ENCODE measurements at places on chromosomes 16 and 17.
A peak's percentile ranks its signal among the peaks of the same experiment; 100 is the strongest.

- no peak for DNase-seq
Measured at GRCh38 chr16:81265658-81266451, 27.4 kb downstream of the BCO1 start.

DNA sequence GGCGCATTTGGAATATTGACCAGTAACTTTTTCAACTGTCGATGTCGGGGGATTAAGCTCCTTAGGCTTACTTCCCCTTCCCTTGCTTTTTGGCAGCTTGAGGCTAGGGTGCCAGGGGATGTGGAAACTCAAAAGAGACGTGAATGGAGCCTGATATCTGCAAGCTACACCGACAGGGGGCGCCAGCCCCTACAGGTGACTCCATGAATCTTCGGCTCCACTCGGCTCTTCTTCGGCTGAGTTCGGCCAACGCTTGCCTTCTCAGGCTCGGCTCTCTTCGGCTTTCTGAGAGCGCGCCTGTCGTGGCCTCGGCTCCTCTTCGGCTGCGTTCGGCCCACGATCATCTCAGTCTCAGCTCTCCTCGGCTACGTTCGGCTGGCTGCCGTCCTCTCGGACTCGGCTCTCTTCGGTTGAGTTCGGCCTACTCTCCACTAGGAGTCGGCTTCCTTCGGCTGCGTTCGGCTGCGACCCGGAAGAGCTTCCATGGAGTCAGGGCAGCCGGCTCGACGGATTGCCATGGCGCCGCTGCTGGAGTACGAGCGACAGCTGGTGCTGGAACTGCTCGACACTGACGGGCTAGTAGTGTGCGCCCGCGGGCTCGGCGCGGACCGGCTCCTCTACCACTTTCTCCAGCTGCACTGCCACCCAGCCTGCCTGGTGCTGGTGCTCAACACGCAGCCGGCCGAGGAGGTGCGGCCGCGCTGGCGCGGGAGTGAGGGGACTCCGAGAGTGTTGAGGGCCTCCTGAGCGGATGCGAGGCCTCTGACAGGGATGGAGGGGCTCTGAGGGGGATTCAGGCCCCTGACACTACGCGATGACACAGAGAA lies at the start of gene ERCC4:
ERCC4 (plus strand) TSS at position 472 of the 827 bp plus-strand sequence; CDS start at position 484, 12 bp downstream.
- peak; percentile 97 for DNase-seq

DNA sequence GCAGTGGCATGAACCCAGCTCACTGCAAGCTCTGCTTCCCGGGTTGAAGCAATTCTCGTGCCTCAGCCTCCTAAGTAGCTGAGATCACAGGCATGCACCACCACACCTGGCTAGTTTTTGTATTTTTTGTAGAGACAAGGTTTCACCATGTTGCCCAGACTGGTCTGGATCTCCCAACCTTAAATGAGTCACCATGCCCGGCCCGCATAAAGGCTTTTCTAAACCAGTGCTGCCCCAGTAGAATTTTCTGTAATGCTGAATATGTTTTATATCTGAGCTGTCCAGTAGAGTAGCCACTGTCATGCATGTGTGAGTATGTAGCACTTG lies 36.9 kb upstream of the WSB1 start:
- DNase-seq, result no peak

GRCh38 chr16:31186176-31186575 lies 6.2 kb downstream of the FUS start:
- DNase-seq, result no peak

- no peak for DNase-seq
Measured at GRCh38 chr17:31726980-31727427, 132.0 kb downstream of the COPRS start.

GRCh38 chr16:66481081-66481942 lies 54.2 kb downstream of the BEAN1 start:
- no peak for DNase-seq

DNA sequence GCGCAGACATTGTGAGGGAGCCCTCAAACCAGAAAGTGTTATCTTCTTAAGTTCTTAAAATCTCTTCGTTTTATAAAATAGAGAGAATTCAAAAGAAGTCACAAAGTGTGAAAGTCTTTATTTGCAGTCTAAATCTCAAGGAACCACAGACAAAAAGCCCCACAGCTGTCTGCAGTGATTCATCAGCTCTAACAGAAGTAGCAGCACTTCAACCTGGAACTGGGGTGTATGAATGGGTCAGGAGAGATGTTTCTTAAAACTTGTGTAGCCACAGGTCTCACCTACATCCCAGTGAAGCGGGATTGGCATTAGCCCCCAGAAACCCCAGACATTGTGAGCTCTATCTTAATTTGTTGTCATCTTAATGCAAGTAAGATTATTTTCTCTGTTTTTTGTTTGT lies 61.1 kb downstream of the CDYL2 start:
- no peak for DNase-seq

DNA sequence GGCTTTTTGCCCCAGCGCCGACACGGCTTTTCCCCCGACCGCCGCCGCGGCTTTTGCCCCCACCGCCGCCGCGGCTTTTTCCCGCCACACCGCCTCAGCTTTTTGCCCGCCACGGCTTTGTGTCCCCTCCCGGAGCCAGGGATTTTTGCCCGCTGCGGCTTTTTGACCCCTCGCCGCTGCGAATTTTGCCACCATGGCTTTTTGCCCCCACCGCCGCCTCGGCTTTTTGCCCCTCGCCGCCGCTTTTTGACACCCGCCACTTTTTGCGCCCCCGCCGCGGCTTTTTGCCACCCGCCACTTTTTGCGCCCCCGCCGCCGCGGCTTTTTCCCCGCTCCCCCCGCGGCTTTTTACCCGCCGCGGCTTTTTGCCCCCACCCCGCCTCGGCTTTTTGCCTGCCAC lies 1342.5 kb downstream of the TP53TG3F start:
- no peak for DNase-seq

GRCh38 chr16:4846503-4846900 lies 586 bp downstream of the GLYR1 start:
- no peak for DNase-seq

- no peak for DNase-seq
Measured at GRCh38 chr16:73775841-73776388, 520.7 kb upstream of the PSMD7 start.

GRCh38 chr17:42670789-42671657 lies 5.8 kb downstream of the PLEKHH3 start:
- no peak for DNase-seq

DNA sequence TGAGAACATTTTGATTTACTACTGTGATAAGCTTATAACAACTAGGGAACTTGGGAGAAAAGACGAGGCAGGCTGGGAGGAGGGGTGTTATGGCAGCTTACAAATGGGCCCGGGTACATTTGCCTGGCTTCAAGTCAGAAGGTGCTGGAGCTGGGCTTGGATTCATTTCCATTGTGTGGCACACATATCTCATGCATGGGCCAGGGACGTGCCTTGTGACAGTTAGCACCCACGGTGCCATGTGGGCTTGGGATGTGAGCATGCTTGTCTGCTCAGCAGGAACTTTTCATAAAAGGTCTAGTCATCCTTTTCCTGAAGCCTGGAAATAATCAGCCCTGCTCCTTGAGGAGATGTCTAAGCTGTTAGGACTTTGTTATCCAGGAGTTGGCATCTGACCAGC lies 572.2 kb downstream of the CDH13 start:
- no peak for DNase-seq

GRCh38 chr16:85492295-85492864 lies 120.7 kb upstream of the GSE1 start:
- no peak for DNase-seq

GRCh38 chr17:67546578-67547527 lies 169.8 kb downstream of the PITPNC1 start:
- peak; percentile 41 for DNase-seq

GRCh38 chr17:9361188-9361955 lies 214.2 kb downstream of the STX8 start:
- DNase-seq, result no peak

GRCh38 chr17:82966415-82966814 lies 113.0 kb upstream of the METRNL start:
- no peak for DNase-seq

GRCh38 chr17:42522263-42522790 lies 13.7 kb upstream of the NAGLU start:
- DNase-seq, result no peak

DNA sequence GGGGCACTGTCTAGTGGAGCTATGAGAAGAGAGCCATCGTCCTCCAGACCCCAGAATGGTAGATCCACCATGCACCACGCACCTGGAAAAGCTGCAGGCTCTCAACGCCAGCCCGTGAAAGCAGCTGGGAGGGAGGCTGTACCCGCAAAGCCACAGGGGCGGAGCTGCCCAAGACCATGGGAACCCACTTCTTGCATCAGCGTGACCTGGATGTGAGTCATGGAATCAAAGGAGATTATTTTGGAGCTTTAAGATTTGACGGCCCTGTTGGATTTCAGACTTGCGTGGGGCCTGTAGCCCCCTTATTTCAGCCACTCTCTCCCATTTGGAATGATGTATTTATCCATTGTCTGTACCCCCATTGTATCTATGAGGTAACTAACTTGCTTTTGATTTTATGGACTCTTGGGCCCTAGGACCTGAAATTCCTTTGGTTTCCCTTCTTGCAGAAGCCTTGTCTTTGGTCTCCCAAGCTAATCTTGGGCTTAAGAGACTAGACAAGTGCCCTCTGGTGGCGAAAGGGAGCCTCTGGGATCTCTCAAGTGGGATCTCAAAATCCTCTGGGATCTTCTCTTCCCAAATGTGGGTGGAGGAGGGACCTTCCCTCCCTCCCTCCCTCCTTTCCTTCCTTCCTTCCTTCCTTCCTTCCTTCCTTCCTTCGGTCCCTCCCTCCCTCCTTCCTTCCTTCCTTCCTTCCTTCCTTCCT lies 58.2 kb upstream of the HAPSTR1 start:
- DNase-seq, result no peak

- DNase-seq, result no peak
Measured at GRCh38 chr17:78351449-78352006, 8.3 kb downstream of the SOCS3 start.

DNA sequence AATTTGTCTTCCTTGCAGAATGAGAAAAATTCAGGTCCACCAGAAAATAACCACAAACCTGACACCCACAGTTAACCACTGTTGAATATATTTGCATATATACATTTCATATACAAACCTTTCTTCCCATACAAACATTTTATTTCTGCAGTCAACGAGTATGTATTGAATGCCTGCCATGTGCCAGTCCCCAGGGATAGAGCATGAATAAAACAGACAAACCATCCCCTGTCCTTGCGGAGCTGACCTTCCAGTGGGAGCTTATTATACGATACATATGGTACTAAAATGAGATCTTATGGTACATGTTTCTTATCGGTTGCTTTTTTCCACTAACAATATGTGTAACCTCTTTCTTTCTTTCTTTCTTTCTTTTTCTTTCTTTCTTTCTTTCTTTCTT lies 116.7 kb downstream of the PITPNC1 start:
- DNase-seq, result no peak

DNA sequence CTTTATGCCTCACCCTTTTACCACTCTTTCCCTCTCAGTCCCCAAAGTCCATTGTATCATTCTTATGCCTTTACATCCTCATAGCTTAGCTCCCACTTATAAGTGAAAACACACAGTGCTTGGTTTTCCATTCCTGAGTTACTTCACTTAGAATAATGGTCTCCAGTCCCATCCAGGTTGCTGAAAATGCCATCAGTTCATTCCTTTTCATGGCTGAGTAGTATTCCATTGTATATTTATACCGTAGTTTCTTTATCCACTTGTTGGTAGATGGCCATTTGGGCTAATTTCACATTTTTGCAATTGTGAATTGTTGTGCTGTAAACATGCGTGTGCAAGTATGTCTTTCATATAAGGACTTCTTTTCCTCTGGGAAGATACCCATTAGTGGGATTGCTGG lies 597.3 kb downstream of the WWOX start:
- DNase-seq, result no peak

DNA sequence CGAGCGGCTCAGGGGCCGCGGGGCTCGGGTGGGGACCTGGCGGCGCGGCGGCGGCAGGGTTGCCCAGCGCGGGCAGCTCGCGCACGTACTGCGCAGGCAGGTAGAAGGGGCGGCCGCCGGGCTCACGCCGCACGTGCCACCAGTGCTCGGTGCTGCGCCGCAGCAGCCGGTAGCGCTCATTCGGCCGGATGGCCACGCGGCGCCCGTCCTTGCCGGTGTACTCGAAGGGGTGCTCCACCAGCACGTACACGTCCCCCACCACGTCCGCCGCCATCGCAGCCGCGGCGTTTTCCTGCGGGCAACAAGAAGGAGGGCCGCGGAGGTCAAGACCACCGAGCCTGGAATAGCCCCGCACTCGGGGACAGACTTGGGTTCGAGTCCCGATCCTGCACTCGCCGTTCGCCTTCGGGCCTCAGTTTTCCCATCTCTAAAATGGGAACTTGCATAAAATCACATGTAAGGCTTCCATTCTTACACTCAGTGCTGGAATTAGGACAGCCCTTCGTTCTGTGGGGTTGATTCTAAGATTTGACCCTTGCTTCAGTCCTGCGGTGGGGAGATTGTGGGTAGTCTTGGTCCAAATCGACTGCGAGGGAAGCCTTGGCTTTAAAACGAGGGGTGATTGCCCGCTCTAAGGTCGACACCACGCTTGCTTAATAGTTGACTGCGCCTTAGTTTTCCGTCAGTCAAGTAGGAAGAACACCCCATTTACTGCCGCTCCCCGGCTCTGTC lies 2.5 kb downstream of the ARHGAP27 start:
- no peak for DNase-seq

DNA sequence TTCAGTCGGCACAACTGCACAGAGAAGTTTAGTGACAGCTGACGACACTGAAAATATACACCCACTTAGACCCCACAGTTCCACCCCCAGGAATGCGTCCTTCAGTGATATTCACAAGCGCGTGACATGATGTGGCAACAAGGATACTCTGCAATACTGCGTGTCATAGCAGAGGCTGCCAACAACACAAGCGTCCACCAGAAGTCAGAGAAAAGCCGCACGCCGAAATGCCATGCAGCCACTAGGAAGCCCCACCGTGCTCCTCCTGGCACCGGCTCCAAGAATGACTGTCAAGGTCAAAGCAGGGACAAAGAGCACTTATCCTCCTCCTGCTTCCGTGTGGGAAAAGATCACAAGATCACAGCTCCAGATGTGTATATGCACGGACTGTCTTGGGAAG lies 3.5 kb downstream of the ATP2A3 start:
- no peak for DNase-seq

DNA sequence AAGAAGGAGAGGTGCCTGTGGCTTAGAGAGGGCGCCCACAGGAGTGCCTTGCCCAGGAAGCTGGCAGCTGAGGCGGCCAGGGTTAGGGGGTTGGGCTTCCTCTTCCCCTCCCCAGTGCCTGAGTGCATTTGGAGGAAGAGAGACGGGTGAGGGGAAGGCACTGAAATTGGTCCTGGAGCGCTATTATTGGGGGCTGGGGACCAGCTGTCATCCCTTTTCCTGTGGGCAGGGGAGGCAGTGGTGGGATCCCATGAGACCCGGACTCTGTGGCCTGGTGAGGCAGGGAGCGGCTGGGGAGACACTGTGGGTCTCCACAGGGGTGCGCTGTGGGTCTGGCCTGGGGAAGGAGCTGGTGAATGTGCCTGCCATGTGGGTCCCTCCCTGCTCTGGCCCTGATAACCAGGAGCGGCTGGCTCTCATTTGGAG lies 259.7 kb downstream of the SEC14L1 start:
- no peak for DNase-seq

GRCh38 chr16:27780468-27781194 lies 230.7 kb downstream of the KATNIP start:
- DNase-seq, result no peak

DNA sequence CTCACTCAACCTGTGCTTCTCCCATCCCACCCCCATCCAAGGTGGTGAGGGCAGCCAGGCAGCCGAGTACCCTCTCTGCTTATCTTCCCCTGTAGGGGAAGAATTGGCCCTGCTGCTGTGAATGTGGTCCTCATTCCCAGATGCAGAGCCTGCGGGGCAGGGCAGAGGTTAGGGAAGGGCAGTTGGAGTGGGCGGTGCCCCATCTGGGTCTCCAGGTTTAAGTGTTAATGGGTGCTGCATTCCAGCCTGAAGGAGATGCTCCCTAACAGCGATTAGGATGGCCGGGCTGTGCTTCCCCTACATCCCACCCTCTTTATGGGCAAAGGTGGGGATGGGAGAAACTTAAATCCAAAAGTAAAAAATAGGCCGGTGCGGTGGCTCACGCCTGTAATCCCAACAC lies 12.1 kb downstream of the TMEM95 start:
- DNase-seq, result no peak

Data from GM12864 (cell line).